Esophagus muscularis mucosa (tissue), 4 donors: ENCODE measurements at places on chromosomes 3 and 15. TPM values are rescaled to one million over a fixed set of nuclear protein-coding genes. Genes with fewer than 3 reads are reported as not detected.

The RYR3 gene
- 4.1 TPM for total RNA-seq

DNA sequence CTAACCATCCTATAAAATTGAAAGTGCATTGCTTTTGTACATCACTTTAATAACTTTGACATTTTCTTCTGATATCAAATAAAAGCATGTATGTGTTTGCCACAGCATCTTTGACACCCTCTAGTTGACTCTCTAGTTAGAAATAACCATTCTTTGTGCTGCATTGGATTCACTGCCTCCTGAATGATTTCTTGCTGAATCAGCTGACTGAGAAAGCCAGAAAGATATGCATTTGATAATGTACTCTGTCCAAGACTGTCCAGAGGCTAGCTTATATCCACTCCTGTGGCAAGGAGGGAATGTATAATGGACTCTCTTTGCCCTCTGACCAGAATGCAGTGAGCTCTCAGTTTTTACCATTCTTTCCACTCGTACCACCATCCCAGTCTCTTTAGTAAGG is 6.2 kb downstream of the RAB11A start:
- H3K4me3 ChIP-seq, result no peak overlapping the region
- H3K27me3 ChIP-seq, result no peaks in the 10 kb centered on the region
- DNase-seq, result no peak
- H3K4me1 ChIP-seq, result peaks cover 31% of the 10 kb centered on the region
- H3K36me3 ChIP-seq, result peaks cover 27% of the 10 kb centered on the region

DNA sequence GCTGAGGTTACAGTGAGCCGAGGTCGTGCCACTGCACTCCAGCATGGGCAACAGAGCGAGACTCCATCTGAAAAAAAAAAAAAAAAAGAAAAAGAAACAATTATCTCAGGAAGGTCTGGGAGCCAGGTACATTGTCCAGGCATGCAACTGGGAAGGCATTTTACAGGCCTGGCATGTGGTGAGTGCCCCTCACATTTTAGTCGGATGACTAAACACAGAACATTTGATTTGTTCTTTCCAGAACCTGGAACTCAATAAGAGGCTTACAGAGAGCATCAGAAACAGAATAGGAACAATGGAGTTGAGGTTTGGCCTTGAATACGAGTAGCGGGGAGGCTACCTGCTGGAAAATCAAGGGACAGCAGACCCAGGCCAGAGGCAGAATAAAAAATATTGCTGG is 33.7 kb upstream of the IGF1R start:
- no peak for DNase-seq
- no peak overlapping the region for H3K4me3 ChIP-seq
- H3K27me3 ChIP-seq, result peaks cover 1% of the 10 kb centered on the region
- H3K4me1 ChIP-seq, result no peaks in the 10 kb centered on the region
- H3K36me3 ChIP-seq, result no peaks in the 10 kb centered on the region
- H3K27ac ChIP-seq, result no peak overlapping the region

The GOLGA6L4 gene
- 2.1 TPM for total RNA-seq

The ANKUB1 gene
- total RNA-seq, result not detected

DNA sequence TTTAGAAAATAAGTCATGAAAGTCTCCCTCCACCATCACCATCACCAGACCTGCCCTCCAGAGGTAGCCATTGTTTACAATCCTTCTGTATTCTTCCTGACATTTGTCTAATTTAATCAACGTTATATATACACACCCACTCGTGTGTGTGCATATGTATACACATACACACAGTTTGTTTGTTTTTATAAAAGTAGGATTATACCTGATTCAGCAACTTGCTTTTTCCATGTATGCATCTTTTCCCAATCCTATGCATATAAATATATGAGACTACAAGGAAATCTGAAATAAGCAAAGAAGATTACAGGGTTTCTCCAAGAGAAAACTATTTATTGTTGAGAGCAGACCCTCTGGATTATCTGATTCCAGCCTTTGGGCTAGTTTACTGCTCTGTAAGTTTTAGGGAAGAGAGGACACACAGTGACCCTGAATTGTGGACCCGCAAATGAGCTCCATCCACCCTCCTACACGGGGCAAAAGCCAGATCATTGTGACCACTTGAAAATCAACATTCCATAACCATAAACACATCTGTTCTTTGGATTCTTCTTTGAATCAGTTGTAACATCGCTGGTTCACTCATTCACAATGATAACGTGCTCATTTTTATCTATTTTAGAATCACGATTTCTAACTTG is 104.3 kb downstream of the CPN2 start:
- H3K27me3 ChIP-seq, result no peaks in the 10 kb centered on the region
- H3K36me3 ChIP-seq, result no peaks in the 10 kb centered on the region

The APBA2 gene
- 8.3 TPM for total RNA-seq

The ANKDD1A gene
- 11.8 TPM for total RNA-seq

GRCh38 chr15:68353421-68354135 is 76.0 kb downstream of the FEM1B start:
- no peaks in the 10 kb centered on the region for H3K27me3 ChIP-seq
- no peak for DNase-seq
- H3K4me1 ChIP-seq, result peaks cover 24% of the 10 kb centered on the region
- H3K36me3 ChIP-seq, result peaks cover 22% of the 10 kb centered on the region
- no peak overlapping the region for H3K4me3 ChIP-seq

DNA sequence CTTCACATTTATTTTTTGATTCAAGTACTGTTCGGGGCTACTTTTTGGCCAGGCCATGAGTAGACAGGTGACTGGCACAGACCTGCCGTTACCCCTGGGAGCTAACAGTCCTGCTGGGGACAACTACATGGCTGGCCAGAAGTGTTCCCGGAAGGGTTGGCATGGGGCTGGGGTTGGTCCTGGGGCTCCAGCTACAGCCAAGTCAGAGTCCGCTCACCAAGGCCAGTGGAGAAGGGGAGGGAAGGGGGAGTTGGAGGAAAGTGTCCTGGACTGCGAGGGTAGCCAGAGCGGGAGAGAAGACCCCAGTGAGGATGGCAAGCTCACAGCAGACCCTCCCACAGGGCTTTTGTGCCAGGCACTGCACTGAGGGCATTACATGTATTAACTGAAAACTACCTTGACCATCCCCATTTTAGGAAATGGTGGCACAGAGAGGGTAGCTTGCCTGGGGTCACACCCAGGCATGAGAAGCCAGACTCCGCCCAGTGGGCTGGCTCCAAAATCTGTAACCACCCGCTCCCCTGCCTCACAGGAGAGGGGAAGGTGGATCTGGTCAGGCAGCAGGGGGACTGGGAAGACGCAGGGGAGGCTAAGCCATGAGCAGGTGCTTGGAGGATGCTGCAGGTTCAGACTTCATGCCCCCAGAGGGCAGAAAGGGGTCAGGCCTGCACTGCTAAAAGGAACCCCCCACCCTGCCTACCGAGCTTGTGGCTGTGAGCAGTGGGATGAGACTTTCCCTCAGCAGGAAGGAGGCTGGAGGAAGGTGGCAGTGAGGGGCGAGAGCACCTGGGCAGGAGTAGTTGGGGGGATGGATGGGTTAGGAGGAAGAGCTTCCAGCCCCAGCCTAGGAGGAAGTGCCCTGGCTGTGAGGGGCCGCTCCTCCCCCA is 38.3 kb upstream of the ESYT3 start:
- no peak overlapping the region for H3K27ac ChIP-seq
- no peaks in the 10 kb centered on the region for H3K4me1 ChIP-seq
- DNase-seq, result no peak
- H3K4me3 ChIP-seq, result no peak overlapping the region
- peaks cover 31% of the 10 kb centered on the region for H3K36me3 ChIP-seq

- no peak for DNase-seq
- H3K27me3 ChIP-seq, result no peaks in the 10 kb centered on the region
- no peak overlapping the region for H3K4me3 ChIP-seq
- no peak overlapping the region for H3K27ac ChIP-seq
- no peaks in the 10 kb centered on the region for H3K4me1 ChIP-seq
- no peaks in the 10 kb centered on the region for H3K36me3 ChIP-seq
Observed at GRCh38 chr15:27623560-27624305, 475.4 kb downstream of the OCA2 start.

DNA sequence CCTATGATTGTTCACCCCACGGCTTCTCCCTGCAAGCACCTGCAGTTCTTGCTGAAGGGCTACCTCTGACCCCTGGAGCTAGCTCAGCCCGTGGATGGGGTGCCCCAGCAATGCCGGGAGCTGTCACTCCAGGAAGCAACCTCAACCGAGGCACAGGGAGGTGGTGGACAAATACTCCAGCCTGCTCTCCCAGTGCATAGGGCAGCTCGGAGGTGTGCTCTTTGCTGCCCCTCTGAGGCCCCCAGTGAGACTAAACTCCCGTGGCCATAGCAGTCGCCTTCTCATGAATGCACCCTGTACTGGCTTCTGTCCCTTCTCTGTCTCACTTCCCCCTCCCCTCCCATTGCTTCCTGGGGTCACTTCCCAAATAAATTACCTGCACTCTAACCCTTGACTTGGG is 48.5 kb downstream of the LINGO1 start:
- DNase-seq, result no peak
- H3K27ac ChIP-seq, result no peak overlapping the region
- H3K27me3 ChIP-seq, result no peaks in the 10 kb centered on the region
- H3K36me3 ChIP-seq, result no peaks in the 10 kb centered on the region
- no peaks in the 10 kb centered on the region for H3K4me1 ChIP-seq
- no peak overlapping the region for H3K4me3 ChIP-seq

The HTR3E gene
- not detected for total RNA-seq

GRCh38 chr15:61092361-61093157 is 136.5 kb downstream of the RORA start:
- H3K36me3 ChIP-seq, result peaks cover 11% of the 10 kb centered on the region
- no peak overlapping the region for H3K4me3 ChIP-seq
- H3K27me3 ChIP-seq, result no peaks in the 10 kb centered on the region
- no peak overlapping the region for H3K27ac ChIP-seq
- H3K4me1 ChIP-seq, result peaks cover 11% of the 10 kb centered on the region

The FETUB gene
- total RNA-seq, result not detected

- DNase-seq, result peak; percentile 89
- H3K27ac ChIP-seq, result no peak overlapping the region
- no peak overlapping the region for H3K4me3 ChIP-seq
- H3K27me3 ChIP-seq, result no peaks in the 10 kb centered on the region
- peaks cover 8% of the 10 kb centered on the region for H3K4me1 ChIP-seq
Observed at GRCh38 chr3:137012097-137012501, 54.3 kb downstream of the IL20RB start.
